DMS53 (cell line): ENCODE measurements at places on chromosomes 2 and 18.

DNA sequence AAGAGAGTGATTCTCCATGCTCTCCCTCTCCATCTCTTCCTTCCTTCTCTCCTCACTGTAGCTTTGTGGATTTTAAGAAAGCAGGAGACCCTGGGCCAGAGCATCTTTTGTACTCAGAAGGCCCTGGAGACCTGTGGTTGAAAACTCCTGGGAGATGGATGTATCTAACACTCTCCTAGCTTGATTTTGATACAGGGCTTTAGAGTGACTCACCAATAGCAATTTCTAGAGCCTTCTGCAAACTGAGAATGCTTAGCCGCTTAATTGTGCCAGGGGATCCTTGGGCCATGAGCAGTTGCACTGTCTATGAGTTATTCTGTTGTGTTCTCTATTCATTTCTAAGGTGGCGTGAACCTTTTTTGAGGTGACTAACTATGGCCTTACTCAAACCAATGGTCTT lies 17.7 kb downstream of the HOXD1 start:
- DNase-seq, result no peak

GRCh38 chr2:207939342-207940108 lies 85.8 kb downstream of the PLEKHM3 start:
- DNase-seq, result peak; percentile 77

DNA sequence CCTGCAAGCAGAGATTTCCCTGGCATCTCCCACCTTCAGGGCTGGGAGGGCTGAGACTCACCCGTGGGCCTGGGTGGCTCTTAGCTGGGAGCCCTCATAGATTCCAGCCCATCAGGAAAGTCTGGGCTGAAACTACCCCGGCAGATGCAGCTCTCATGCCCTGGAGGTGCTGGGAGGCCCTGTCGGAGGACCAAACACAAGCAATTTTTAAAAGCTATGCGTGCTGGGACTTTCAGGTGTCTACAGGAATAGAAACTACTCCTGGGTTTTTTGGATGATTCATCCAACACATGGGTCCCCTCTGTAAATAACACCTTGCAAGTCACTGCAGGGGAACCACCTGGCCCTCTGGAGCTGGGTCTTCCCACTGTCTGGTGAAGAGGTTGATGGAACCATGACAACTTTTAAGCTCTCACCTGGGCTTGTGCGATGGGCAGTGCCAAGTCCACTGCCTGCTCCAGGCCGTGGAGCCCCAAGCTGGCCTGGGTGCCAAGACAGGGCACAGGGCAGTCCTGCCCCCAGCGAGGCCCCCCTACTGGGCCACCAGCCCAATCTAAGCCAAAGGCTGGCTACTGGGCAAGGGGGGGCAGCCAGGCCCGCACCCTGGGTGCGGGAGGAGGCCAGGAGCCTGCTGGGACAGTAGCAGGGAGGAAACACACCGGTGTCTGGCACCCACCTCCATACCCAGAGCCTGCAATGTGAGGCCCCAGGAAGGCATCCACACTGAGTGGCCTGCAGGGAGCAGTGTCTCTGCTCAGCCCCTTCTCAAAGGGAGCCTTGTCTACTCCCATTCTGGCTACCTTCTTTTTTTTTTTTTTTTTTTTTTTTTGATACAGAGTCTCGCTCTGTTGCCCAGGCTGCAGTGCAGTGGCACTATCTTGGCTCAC lies 1.1 kb upstream of the GPR55 start:
- DNase-seq, result peak; percentile 20

- DNase-seq, result no peak
These were observed 705.9 kb upstream of the FSHR start for GRCh38 chr2:49860170-49860569.

GRCh38 chr2:177881008-177881747 lies 191.4 kb downstream of the PDE11A start:
- DNase-seq, result no peak

- DNase-seq, result no peak
These were observed 283.7 kb upstream of the KCNH7 start for GRCh38 chr2:163122257-163122656.

DNA sequence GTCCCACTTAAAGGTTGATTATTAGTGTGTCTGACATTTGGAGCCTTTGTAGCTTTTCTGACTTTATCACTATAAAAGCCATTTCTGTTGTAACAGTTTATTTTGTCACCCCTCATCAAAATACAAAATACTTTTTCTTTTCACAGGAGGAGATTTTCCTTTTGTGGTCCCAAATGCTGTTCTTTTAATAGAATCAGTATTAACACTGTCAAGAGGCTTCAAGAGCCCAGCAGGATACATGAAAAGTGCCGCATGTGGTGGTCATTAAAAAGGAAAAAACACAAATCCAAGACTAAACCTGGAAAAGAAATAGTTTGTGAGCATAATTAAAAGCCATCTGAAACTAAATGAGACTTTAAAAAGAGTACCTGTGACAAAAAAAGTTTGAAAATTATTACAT lies 515.7 kb downstream of the DCDC2C start:
- DNase-seq, result no peak

DNA sequence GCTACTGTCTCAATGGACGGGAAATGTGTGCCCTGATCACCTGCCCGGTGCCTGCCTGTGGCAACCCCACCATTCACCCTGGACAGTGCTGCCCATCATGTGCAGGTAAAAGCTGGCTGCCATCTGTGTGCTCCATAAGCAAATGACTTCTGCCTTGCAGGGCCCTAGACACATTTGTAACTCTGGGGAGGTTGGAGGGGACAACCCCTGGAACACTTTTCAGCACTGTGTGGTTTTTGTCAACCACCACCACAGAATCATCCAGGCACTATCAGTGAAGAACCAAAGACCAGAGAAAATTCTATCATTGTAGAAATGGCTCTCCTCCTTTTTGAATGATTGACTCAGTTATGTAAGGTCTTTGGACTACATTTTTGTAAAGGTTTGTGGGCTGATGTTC lies 84.3 kb downstream of the FEZ2 start:
- DNase-seq, result no peak

GRCh38 chr2:231710799-231711676 lies 2.7 kb downstream of the PTMA start:
- peak; percentile 54 for DNase-seq

GRCh38 chr2:61785583-61785982 lies 68.3 kb downstream of the FAM161A start:
- DNase-seq, result peak; percentile 92

- DNase-seq, result no peak
These were observed 290.8 kb downstream of the GBX2 start for GRCh38 chr2:235877275-235877802.

- DNase-seq, result no peak
These were observed 17.3 kb downstream of the TWIST2 start for GRCh38 chr2:238865015-238865719.
